Suprapubic skin (tissue), 4 donors: ENCODE measurements at places on chromosomes 2 and 18. TPM values are rescaled to one million over a fixed set of nuclear protein-coding genes. Genes with fewer than 3 reads are reported as not detected.

DNA sequence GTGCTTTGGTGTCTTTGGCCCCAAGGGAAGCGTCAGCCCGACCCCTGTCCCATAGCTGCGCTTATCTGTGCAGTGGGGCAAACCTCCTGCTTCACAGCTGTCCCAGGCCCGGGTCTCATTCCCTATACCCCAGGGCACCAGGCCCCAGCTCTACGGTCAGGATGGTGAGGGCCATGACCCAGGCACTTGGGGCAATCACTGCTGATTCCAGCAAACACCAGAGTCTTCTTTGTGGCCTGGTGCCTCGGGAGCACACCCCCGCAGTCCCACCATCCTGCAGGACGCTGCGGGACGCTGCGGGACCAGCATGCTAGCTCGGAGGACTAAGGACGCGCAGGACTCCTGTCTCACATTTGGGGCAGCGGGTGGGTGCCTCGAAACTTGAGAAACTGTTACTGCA lies 116.9 kb upstream of the HDAC4 start:
- H3K36me3 ChIP-seq = no peaks in the 10 kb centered on the region
- H3K4me1 ChIP-seq = no peaks in the 10 kb centered on the region
- H3K27me3 ChIP-seq = no peaks in the 10 kb centered on the region
- no peak overlapping the region for H3K4me3 ChIP-seq
- H3K27ac ChIP-seq = no peak overlapping the region
- no peak for DNase-seq

GRCh38 chr2:178202927-178203326 lies 8.6 kb downstream of the OSBPL6 start:
- no peaks in the 10 kb centered on the region for H3K4me1 ChIP-seq
- no peak overlapping the region for H3K27ac ChIP-seq
- no peak overlapping the region for H3K4me3 ChIP-seq
- DNase-seq = no peak

GRCh38 chr2:74028290-74028689 lies 43.6 kb downstream of the TET3 start:
- H3K36me3 ChIP-seq = no peaks in the 10 kb centered on the region
- DNase-seq = no peak
- H3K4me3 ChIP-seq = no peak overlapping the region
- H3K27me3 ChIP-seq = no peaks in the 10 kb centered on the region
- H3K4me1 ChIP-seq = peaks cover 47% of the 10 kb centered on the region

TNS1 gene
- total RNA-seq = 135 TPM

IL1R1 gene
- total RNA-seq = 90.0 TPM

EVX2 gene
- not detected for total RNA-seq

PRKAG3 gene
- not detected for total RNA-seq
